Spinal cord (tissue), 10 donors: ENCODE measurements at places on chromosomes 3 and 15. TPM values are rescaled to one million over a fixed set of nuclear protein-coding genes. Genes with fewer than 3 reads are reported as not detected.

GRCh38 chr3:52463416-52463815 is 8.0 kb downstream of the NISCH start:
- DNase-seq, result no peak

- DNase-seq, result no peak
Measured at GRCh38 chr15:68272721-68273271, 4.7 kb upstream of the FEM1B start.

The THPO gene
- 2.6 TPM for total RNA-seq

The UTS2B gene
- total RNA-seq, result 1.5 TPM

The IL17RB gene
- 8.4 TPM for total RNA-seq
